Activated CD8-positive, alpha-beta memory T cell treated with anti-CD3 and anti-CD28 coated beads for 4 hours (primary cell): ENCODE measurements at places on chromosomes 4 and X.

DNA sequence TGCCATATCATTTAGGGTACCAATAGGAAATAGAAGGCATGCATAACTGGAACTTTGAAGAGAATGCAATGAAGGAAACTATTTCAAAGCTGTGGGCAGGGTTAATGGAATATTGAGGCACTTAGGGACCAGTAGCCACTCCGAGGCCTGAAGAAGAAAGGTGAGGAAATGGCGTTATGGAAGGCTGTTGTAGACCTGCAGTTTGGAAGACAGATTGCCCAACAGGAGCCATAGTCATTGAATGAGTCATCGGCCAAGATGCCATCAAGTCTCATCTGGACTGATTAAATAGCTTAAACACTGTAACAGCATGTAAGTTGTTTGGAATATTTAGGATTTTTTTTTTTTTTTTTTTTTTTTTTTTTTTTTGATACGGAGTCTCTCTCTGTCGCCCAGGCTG lies 11.6 kb downstream of the CXCL13 start:
- DNase-seq: no peak

DNA sequence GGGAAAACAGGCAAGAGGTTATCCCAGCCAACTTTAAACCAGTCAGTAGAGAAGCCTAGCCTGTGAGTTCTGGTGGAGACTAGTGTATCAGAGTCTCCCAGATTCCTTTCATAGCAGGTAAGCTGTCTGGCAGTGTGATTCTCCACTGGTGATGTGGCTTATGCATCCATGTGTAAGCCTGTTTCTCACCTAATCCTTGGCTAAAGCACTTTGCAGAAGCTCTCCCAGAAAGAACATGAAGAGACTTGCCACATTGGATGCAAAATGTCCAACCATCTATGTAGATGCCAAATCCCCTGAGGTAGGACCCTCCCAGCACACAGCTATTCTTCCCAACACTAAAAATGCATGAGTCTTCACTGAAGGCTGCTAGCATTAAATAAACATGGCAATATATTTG lies 111.7 kb downstream of the CHRNA9 start:
- DNase-seq: no peak

- DNase-seq: no peak
Measured at GRCh38 chrX:2710041-2710840, 19.1 kb downstream of the CD99 start.

DNA sequence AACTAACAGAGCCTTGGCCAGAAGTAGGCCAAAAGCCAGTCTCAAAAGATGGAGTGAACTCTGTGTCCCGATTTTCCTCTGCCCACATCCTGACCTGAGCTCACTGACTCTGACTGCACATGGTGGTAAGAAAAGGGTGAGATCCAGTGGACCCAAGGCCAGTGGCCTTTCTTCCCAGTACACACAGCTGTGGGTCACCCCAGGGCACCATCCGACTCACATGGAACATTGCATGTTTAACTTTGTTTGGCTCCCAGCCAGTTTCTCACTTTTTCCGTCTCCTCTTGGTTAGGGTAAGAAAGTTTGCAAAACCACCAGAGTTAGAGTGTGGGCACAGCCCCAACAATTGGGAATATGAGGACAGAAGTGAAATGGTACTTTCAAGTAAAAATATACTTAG lies 69.8 kb downstream of the GAB1 start:
- DNase-seq: no peak

- DNase-seq: no peak
Measured at GRCh38 chr4:54677416-54677815, 19.7 kb downstream of the KIT start.

DNA sequence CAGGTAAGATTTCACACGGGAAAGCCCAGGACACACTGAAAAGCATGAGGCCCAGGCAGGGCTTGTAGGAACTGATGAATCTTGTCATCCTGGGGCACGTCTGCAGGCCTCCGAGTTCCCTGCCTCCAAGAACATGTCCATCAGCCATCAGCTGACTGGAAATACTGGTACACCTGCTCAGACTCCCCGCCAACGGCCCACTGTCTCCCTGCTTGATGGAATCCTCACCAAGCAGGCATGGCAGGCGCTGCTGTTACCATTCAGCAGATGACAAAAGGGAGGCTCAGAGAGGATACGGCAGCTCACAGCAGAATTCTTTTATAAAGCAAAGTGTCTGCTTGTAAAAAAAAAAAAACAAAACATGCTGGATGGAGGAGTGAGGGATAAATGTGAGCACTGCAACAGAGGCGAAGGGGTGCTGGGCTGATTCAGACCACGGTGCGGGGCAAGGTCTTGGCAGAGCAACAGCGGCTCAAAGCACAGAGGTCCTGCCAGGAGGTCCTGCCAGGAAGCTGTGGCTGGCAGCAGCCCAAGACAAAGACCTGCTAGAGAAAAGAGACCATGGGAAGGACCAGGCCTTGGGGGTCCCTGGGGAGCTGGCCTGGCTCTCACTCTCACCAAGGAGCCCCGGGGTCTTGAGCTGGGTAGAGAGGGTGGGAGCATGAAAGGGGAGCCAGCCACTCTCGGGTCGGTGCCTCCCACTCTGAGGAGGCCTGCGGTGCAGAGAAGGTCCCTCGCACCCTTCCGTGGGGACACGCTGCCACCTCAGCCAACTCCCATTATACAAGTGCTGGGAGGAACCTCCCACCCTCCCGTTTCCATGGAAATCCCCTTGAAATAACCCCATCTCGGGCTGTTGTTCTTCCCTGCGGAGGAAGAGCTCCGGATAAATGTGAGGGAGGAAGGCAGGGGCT lies 25.6 kb downstream of the PPP2R2C start:
- DNase-seq: no peak

- no peak for DNase-seq
Measured at GRCh38 chr4:113718252-113718651, 43.3 kb downstream of the CAMK2D start.

DNA sequence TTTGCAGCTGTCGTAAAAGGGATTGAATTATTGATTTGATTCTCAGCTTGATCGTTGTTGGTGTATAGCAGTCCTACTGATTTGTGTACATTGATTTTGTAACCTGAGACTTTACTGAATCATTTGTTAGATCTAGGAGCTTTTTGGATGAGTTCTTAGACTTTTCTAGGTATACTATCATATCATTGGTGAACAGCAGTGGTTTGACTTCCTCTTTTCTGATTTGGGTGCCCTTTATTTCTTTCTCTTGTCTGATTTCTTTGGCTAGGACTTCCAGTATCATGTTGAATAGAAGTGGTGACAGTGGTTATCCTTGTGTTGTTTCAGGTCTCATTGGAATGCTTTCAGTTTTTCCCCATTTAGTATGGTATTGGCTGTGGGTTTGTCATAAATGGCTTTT lies 8.4 kb downstream of the APOOL start:
- DNase-seq: no peak
